Hematopoietic multipotent progenitor cell treated with erythropoietin and hydrocortisone succinate and interleukin-3 and kit ligand, for 6 days (in vitro differentiated cells): ENCODE measurements at places on chromosomes 16 and 17.

GRCh38 chr17:41402161-41402560 lies 4.8 kb upstream of the KRT31 start:
- no peak for DNase-seq

DNA sequence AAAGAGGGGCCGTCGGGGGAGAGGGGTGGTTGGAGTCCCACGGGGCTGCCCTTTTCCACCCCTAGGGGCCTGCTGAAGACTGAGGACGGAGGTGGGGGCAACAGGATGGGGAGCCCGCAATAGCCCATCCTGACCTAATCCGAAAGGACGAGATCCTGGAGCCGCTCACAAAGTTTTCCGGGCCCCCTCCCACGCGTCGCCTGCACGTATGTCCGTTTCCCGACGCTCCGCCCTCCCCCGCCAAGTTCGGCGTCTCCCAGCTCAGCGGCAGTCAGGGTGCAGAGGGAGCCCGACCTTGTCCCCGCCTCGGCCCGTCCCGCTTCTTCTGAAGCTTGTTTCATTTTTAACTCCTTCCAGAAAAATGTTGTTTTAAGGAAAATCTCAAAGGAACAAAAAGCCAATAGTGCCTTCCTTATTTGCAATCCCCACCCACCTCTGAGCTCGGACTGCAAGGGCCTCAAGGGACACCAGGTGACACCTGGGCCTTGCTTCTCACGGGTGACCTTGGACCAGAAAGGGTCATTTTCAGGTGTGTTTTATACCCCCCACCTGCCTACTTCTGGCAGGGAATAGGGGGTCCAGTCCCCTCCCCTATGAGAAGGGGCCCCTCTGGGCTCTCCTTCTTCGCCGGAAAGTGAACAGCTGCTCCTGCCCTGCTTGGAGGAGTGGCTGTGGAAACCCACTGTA lies 3.4 kb upstream of the ZNF423 start:
- DNase-seq: no peak

GRCh38 chr16:47949276-47949675 lies 206.5 kb downstream of the ABCC12 start:
- no peak for DNase-seq

DNA sequence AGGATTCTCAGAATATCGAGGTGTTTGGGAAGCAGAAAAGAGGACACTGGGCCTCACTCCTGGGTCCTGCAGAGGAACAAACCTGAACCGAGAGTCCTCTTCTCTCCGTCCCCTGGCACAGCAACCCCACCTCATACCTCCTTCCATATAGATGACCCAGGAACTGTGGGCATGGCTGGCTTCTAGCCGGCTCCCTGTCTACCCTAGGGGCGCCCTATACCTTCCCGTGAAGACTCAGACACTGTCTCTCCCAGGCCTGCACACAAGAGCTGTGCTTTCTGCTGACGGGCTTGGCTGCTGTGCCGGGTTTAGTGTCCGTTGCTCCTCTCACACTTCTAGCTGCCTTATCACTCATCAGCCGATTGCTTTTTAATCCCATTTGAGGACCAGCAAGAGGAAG lies 46.5 kb upstream of the CRISPLD2 start:
- DNase-seq: no peak

DNA sequence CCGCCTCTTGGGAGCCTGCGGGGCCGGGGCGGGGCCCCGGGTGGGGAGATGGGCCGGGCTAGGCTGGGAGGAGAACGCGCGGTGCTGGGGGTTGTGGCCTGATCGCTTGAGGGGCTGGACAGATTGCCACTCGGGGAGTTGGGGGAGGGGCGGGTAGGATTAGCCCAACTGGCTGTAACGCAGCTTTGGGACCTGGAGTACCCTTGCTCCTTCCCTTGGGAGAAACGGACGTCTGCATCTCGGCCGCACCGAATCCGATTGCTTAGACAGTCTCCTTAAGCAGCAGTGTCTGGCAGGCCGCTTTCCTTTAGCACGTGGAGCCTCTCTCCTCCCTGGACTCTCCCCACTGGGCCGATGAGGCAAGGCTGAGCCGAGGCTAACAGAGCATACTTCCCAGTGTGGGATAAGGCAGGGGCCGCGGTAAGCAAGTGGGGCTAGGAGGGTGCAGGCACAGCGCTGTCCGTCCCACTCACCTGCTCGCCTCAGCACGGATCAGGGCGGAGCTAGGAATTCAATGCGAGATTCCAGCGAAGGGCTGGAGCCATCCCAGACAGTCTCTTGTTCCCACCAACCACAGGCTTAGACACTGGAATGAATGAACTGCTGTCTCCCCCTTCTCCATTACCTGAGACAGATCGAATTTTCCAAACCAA lies 540 bp upstream of the ACLY start:
- no peak for DNase-seq

DNA sequence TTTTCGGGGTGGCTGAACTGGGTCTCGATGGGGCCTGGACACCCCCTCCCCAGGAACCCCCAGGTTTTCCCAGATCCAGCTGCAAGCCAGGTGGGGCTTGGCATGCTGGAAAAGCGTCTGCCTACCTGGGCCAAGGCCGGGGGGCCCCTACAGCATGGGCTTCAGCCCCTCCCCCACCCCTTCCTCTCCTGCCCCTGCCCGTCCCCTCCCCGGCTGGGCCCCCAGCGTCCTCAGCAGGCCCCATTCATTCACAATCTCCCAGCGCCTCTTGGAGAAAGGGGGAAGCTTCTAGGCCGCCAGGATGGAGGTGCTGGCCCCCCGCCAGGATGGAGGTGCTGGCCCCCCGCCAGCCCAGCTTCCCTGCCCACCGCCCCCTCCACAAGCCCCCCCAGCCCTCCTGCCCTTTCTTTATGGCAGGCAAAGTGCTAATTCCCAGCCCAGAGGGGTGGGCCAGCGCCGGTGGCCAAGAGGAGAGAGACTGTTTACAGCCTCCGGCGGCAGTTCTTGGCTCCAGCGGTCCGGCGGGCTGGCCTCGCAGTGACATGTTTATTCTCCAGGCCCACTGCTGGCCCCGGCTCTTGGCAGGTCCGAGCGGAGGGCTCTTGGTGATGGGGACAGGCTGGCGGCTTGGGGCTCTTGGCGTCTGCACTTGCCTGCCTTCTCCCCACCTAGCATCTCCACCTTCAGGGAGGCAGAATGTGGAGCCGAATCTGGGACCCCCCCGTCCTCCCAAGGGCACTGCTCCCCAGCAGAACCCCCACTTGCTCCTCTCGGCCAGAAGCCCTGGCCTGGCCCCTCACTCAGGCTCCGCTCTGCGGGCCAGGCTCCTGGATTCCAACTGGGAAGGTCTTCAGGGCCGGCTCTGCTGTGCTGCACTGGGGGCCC lies 94.4 kb upstream of the CIBAR2 start:
- DNase-seq: no peak

DNA sequence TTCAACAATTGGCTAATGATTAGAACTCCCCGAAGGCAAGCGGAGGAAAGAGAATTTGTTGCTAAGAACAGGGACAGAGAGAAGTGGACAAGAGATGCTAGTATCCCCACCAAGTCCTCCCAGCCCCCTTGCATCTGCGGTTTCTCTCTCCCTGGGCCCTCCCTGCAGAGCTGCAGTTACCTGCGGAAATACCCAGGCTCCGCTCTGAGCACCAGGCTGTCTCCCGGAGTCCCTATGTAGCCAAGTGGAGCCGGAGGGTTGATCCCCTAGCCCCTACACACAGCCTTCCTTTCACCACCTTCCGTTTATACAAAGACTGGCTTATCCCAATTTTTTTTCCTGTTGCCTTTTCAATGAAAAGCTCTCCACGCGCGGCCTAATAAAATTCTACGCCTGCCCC lies 834.4 kb downstream of the KCNJ2 start:
- DNase-seq: no peak

GRCh38 chr17:46738544-46738943 lies 79.9 kb downstream of the WNT3 start:
- no peak for DNase-seq

- DNase-seq: no peak
These were observed 28.0 kb downstream of the PIK3R6 start for GRCh38 chr17:8839410-8839935.

DNA sequence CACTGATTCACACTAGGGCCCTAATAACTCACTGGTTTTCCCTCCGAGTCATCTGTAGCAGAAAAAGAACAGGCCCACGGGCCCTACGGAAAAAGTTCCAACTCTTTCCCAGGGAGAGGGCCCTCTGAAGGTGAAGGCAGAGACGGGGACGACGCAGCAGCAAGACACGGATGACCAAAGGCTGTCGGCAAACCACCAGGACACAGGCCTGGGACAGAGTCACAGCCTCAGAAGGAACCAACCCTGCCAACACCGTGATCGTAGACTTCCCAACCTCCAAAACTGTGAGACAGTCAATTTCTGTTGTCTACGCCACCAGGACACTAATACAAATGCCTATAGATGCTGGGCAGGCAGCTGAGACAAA lies 5.2 kb upstream of the SPHK1 start:
- DNase-seq: no peak

DNA sequence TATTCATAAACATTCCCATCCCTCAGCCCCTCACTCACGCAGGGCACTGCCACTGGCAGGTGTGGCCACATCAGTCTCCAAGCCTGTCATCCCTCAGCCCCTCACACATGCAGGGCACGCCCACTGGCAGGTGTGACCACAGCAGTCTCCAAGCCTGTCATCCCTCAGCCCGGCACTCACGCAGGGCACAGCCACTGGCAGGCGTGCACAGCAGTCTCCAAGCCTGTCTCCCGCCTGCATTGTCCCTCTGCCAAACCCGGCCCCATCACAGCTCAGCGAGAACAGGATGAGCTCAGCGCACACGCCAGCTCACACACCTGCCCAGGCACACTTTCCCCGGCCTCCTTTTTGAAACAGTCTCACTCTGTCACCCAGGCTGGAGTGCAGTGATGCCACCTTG lies 11.4 kb upstream of the KREMEN2 start:
- no peak for DNase-seq

DNA sequence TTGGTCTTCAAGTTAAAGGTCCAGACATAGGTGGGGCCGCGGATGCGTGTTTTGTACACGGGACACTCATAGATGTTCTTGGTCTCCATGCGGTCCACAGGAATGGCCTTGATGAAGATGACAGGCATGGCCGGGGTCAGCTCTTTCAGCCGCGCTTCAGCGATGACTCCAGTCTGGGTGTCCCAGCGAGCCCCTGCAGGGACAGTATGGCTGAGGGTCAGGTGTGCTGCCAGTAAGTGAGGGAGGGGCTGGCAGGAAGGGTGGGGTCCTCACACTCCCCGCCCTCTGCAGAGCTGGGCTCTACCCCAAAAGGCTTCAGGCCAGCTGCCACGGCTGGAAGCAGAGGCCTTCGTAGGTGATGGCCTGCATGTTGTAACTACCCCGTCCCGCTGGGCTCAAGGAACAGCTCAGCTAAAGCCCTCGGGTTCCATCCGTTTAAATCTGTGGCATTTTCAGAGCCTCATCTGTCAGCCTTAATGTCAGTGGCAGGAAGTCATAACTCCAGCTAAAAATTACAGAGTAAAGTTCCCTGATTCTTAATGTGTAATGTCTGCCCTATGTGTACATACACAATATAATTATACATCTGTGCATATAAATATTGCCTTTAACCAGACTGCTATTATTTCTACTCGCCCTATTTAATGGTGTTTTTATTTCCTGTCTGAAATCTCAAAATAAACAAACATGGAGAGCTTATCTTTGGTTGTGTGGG lies 45.7 kb downstream of the PGS1 start:
- DNase-seq: no peak

DNA sequence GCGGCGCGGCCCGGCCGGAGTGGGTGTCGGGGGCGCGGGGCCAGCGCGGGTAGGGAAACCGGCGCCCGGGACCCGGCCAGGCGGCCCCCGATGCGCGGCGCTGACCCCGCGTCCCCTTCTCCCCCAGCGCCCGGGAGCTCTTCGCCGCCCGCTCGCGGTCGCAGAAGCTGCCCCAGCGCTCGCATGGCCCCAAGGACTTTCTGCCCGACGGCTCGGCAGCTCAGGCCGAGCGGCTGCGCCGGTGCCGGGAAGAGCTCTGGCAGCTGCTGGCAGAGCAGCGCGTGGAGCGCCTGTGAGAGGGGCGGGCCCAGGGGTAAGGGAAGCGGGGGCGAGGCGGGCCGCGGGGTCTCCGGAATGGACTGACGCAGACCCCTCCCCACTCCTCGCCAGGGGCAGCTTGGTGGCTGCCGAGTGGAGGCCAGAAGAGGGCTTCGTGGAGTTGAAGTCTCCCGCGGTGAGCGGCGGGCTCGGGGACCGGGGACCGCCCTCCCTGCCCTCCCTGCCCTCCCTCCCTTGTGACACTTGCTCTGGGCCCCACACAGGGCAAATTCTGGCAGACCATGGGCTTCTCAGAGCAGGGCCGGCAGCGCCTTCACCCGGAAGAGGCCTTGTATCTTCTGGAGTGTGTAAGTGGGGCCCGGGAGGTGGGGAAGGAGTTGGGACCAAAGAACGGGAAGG lies 430 bp downstream of the TSEN54 start:
- DNase-seq: peak; percentile 50

DNA sequence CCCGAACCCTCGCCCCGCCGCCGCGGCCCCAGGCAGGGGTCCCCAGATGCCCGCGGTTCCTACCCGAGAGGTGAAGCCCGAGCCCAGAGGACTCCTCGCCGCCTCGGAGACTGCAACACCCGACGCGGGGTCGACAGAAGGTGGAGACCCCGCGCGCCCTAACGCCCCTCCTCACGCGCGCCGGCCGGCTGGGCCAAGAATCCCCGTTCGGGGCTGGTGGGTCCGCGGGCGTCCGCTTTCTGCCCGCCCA lies 515 bp downstream of the SUMO2 start:
- no peak for DNase-seq

DNA sequence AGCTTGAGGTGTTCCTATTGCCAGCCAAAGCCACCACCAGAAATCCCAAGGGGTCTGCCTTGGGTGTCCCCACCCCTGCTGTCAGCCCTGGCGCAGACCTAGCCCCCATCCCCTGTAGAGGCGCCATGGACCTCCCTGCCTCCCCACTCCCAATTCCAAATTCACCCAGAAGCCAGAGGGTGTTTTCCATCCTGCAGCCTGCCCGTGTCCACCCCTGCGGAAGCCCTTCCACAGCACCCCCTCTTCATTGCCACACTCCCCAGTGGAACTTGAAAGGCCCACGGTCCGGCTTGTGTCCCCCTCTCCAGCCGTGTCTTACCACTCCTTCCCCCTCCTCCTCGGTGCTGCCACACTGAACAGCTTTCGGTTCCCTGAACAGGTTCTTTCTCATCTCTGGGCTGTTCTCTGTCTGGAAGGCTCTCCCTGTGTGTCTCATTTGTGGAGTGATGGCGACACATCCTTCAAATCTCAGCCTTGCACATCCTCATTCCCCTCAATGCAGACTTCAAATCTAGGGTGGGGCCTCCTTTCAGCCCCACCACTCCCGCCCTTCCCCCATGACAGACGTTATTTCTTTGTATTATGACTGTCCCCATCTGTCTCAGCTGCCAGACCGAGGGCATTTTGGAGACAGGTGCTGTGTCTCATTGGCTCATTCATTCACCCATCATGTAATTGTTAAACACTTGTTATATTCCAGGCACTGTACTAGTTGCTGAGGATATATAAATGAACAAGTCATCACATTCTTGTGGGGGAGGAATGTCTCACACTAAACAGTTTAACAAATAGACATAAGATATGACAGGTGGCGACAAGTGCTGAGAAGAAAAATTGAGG lies 36.3 kb downstream of the ADGRG5 start:
- DNase-seq: no peak

GRCh38 chr17:45372325-45372869 lies 55.6 kb upstream of the MAP3K14 start:
- no peak for DNase-seq

GRCh38 chr17:40886090-40886489 lies 1.0 kb upstream of the KRT20 start:
- no peak for DNase-seq

- no peak for DNase-seq
These were observed 423.3 kb upstream of the MAF start for GRCh38 chr16:80023865-80024264.

- no peak for DNase-seq
These were observed 47.3 kb downstream of the RTN4RL1 start for GRCh38 chr17:1977583-1978395.

- DNase-seq: no peak
These were observed 4.4 kb upstream of the RNF43 start for GRCh38 chr17:58421711-58422110.
